ENCODE measurements at places on chromosomes 3 and 15.

DNA sequence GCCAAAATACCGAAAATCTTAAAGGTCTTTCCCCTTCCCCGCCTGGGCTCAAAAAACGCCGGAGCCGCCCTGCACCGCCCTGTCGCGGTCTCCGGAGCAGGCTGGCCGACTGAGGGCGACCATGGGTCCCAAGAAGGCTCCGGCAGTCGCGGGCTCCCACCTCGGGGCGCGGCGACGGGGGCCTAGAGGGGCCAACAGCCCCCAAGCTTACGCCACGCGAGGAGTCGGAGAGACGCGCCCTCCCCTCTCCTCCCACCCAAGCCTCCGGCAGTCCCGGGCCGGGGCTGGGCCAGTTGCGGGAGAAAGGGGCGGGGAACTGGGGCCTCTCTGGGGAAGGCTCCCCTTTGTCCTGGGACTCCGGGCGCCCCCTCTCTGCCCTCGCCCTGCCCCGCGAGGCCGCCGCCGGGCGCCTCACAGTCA is 69.2 kb downstream of the GOLGA8B start:
- DNase-seq = no peak

GRCh38 chr15:95365511-95366107 is 964.9 kb upstream of the NR2F2 start:
- no peak for DNase-seq

- no peak for DNase-seq
These were observed 539.5 kb downstream of the NAALADL2 start for GRCh38 chr3:175398676-175399075.

- no peak for DNase-seq
These were observed 19.5 kb downstream of the SMAD6 start for GRCh38 chr15:66721501-66721937.

- no peak for DNase-seq
These were observed 127.8 kb downstream of the CHDH start for GRCh38 chr3:53718462-53718861.

DNA sequence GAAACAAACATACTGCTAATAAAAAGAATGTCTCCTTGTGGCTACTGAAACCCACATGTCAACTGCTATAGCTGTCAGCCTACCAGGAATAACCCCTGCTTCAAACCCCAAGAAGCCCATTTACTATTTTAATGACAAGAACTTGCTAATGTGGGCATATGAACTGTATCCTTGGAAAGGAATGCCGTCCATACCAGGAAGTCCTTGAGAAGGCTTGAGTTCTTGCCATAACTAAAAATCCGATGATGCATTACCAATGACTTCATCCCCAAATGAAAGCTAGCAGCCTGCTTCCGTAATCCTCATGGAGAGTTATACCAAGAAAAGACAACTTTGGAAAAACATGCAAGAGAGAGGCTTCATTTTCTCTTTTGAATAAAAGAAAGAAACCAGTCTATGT is 34.8 kb downstream of the MINDY4B start:
- DNase-seq = no peak

GRCh38 chr15:31494786-31495185 is 168.2 kb downstream of the KLF13 start:
- DNase-seq = no peak

- no peak for DNase-seq
These were observed 1.7 kb downstream of the P2RY14 start for GRCh38 chr3:151276687-151277042.

- no peak for DNase-seq
These were observed 72.7 kb upstream of the LRTM1 start for GRCh38 chr3:55000546-55000945.
